ENCODE measurements at places on chromosomes 5 and 9. TPM values are rescaled to one million over a fixed set of nuclear protein-coding genes. Genes with fewer than 3 reads are reported as not detected.
A peak's percentile ranks its signal among the peaks of the same experiment; 100 is the strongest.

Gene CEL
- total RNA-seq: not detected

DNA sequence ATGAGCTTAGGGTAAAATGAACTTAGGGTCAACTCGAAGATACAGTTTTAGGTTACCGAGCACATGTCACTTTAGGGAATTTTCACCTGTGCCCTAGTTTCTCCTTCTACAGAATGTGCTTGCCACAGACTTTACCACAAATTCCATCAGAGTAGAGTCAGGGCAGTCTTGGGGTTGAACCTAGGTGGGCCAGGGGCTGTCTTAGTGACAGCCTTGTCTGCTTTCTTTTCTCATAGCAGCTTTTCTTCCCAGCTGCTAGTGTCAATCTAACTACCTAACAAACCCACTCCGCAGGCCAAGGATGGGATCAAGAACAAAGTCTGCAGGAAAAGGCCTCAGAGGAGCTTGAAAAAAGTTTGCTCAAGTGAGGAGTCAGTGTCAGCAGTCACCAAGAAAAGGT, 458.1 kb upstream of the CDH18 start:
- DNase-seq: no peak

- DNase-seq: no peak
These were observed 7.1 kb upstream of the AFAP1L1 start for GRCh38 chr5:149264439-149265067.

GRCh38 chr9:27436234-27436633, 87.9 kb upstream of the IFNK start:
- no peak for DNase-seq

Gene PCA3
- total RNA-seq: not detected

Gene NUDCD2
- 5.1 TPM for total RNA-seq

- no peak for DNase-seq
These were observed 53.1 kb downstream of the ADAMTS2 start for GRCh38 chr5:179292202-179292601.

GRCh38 chr5:6359555-6360322, 18.6 kb downstream of the MED10 start:
- no peak for DNase-seq

DNA sequence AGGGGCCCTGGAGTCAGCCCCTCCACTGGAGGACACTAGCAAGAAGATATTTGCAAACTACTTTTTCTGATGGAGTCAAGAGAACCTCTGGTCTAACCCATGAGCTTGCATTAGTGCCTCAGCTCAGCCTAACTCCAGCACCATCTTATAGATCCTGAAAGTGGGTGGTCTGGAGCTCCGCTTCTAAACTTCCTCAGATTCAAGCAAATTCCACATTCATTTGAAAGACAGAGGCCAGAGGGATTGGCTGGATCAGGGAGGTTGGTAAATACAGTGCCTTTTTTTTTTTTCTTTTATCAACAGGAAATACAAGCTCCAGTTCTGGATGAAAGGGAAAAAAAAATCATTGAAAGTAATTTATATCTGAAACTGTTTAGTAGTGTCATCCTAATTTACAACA, 99.9 kb downstream of the ENC1 start:
- DNase-seq: no peak

Gene SLCO4C1
- not detected for total RNA-seq

DNA sequence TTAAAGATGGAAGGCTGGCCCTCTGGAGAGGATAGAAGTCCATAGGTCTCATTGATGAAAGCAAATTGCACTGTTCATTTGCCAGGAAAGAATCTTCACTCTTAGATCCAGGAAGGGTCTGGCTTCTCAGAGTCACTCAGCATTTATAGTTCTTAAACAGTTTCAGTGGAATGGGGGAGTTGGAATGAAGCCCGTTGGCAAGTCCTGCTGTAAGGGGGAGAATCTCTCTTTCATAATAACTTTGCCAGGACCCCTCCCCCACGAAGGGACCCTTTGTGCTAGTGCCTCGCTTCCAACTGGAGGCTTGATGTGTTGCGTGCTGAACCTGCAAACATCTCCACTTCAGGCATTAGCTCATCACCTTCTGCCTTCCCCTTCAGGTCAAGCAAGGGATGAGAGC, 57.1 kb downstream of the ENTREP1 start:
- DNase-seq: no peak

GRCh38 chr9:109453210-109453842, 44.8 kb downstream of the PTPN3 start:
- DNase-seq: no peak

Gene GLDC
- 0.31 TPM for total RNA-seq

Gene ATG12
- 35.1 TPM for total RNA-seq

Gene CSF1R
- 7.5 TPM for total RNA-seq

DNA sequence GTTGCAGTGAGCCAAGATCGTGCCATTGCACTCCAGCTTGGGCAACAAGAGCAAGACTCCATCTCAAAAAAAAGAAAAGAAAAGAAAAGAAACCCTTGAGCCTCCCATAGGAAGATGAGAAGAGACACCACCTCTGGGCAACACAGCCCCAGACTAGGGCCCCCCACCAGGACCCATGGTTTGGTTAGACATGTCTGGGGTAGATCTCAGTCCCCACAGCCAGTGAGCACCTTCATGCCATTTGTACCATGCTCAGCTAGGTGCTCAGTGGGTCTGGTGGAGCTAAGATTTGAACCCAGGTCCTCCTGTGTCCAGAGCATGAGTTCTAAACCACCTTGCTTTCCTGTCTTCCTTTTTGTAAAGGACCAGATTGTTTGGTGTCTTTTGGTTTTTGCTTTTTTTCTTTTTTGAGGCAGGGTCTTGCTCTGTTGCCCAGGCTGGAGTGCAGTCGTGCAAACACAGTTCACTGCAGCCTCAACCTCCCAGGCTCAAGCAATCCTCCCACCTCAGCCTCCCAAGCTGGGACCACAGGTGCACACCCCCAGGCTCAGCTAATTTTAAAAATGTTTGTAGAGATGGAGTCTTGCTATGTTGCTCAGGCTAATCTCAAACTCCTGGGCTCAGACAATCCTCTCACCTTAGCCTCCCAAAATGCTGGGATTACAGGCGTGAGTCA, 11.7 kb downstream of the OLFML2A start:
- DNase-seq: no peak

DNA sequence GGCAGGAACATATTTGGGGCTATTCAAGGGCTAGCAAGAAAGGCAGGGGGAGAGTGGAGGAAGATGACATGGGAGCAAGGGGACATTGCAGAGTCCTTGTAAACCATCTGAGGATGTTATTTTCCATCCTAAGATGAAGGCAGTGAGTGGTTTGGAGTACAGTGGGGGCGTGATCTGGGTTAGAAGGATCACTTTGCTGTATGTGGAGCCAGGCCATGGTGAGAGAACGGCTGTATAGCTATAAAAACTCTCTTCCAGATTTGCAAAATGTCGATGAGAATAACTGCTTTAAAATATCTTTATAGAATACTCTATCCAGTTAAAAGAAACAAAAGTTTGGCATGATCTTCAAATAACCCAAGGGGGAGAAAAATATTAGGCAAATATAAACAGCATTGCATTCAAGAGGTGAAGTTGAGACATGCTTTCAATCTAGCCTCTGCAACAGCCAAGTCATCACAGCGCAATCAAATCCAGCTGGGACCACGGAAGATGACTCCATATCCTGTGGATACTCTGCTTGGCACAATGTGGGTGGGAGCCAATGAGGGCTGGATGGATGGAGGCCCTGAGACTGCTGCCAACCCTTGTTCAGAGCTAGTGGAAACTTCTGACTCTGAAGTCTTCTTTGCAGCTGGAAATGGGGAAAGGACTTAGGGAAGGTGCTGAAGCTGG, 111.5 kb upstream of the BASP1 start:
- DNase-seq: peak; percentile 18

DNA sequence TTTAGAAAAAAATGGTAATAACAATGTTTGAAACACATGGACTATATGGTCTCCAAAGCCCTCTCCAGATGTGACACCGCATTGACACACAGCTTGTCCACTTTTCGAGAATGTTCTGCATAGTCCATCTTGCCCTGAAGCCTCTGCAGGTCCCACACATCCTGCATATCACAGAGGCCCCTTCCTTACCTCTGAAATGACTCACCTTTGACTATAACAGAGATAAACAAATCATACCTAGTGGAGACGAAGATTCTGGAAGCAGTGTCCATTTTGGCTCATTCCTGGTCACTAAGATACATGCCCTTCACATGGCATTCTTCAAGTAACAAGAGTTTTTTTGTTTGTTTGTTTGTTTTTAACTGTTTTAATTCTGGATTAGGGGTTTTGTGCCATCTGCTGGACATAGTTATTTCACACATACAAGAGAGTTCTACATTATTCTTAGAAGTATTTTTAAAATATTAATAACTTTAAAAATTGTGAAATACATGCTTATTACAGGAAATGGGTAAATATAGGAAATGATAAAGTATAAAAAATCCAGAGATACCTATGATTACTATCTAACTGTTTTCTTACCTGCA, 5.1 kb downstream of the ARL14EPL start:
- DNase-seq: no peak

Gene ORM2
- total RNA-seq: not detected

- DNase-seq: no peak
These were observed 148.4 kb downstream of the TTLL11 start for GRCh38 chr9:121944711-121945191.

GRCh38 chr5:76990899-76991459, 38.1 kb downstream of the CRHBP start:
- no peak for DNase-seq

DNA sequence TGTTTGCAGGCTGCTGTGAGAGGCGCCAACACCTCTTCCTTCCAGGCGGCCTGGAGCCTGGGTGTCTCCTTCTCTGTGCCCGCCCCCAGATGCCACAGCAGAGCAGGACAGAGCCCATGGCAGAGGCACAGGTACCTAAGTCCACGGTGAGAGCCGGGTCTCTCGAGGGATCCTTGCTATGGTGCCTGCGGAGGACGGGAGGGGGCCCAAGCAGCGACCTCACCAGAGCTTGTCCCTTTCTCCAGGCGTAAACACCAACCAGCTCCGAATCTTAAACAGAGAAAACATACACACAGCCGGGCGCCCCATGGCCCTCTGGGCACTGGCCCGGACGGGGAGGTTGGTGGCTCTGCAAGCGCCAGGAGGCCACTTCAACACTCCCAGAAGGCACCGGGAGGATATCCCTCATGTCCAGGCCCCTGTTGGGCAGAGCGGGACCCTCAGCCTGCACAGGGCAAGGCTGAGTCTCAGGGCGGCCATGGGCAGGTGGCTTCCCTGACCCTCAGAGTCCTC, 11.8 kb downstream of the CCDC187 start:
- DNase-seq: no peak

GRCh38 chr5:15645381-15646160, 145.6 kb downstream of the FBXL7 start:
- no peak for DNase-seq

DNA sequence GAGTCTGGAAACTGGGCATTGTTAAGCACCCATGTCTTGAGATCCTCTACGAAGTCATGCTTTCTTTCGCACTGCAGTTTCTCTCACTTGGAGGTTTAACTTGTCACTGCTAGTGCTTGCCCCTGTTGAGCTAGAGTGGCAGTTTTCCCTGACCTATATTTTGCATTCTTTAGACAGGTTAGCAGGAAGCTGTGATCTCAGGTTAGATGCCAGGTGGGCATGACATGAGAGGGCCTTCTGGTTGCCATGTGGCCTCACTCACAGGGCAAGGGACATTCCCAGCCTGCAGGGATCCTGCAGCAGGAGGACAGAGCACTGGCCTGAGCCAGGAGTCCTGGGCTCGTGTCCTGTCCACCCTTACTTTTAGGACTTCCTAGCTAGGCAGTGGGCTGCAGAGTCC, 28.6 kb downstream of the SLC36A1 start:
- no peak for DNase-seq

DNA sequence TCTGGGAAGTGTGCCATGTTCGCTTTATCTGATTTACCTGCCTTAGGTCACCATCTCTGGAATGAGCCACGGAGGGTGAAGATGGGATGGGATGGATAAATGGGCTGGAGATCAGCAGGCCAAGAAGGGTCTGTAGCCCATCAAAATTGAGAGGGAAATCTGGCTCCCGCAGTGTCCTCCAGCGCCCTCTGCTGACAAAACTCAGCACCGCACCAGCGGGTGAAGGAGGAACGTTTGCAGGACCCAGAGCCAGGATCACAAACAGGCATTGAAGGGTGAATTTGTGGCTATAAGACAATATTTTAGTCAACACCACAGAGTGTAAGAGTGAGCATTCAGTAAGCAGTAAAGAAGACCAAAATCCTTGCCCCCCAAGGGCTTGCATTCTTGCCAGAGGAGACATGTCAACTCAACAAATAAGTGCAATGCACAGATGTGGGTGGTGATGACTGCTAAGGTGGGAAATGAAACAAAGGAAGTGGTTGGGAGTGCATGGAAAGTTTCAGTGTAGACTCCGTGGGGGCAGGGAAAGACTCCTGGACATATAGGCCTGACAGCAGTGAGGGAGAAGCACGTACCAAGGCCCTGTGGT, 124.4 kb downstream of the TENT4A start:
- DNase-seq: no peak

GRCh38 chr5:172543484-172544298, 89.4 kb upstream of the SH3PXD2B start:
- no peak for DNase-seq

DNA sequence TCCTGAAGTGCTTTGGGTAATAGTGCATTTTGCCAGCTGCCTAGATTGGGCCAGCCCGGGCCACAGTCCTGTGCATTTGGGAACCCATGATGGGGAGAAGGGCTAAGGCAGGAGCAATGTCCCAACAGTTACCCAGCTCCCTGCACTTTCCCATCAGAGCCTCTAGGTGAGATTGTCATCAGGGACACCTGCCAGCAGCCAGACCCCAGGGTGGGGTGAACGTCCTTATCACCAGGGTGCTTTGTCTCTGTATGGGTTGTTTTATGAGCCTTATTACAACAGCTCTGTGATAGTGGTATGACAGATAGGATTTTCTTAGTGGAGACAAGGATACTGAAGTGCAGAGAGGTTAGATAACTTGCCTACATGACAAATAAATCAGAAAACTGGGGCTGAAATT, 365.7 kb downstream of the OSTF1 start:
- DNase-seq: no peak

GRCh38 chr5:157961896-157962590, 103.1 kb upstream of the CLINT1 start:
- DNase-seq: no peak

DNA sequence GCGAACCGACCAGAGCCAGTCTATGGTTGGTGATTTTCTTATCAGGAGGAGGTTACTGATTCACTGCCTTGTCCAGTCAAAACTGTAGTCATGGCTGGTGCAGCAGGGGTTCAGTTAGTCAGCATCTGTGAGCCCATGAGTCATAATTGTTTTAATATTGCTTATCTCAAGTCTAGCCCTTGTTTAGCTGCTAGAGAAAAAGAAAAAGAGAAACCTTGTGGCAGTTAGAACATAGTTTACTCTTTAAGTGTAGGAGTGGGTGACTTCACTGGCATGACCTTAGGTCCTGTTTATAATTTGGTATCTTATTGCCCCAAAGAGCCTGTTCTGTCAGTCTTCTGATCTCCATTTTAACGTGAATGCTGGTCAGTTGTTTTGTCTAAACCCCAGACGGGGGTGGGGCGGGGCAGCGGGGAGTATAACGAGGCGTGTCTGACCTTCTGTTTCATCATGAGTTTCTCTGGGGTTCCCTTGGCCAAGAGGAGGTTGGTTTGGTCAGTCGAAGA, 76.9 kb upstream of the NFIL3 start:
- DNase-seq: no peak

GRCh38 chr5:151092762-151093161, 11.9 kb upstream of the TNIP1 start:
- DNase-seq: peak; percentile 81

GRCh38 chr5:35803191-35803651, 53.5 kb upstream of the IL7R start:
- no peak for DNase-seq

Gene S100Z
- not detected for total RNA-seq

- no peak for DNase-seq
These were observed 544.7 kb upstream of the PTGER4 start for GRCh38 chr5:40134883-40135520.

All from gastrocnemius medialis (tissue), 4 donors.